ENCODE measurements at places on chromosomes 7 and 10.
A peak's percentile ranks its signal among the peaks of the same experiment; 100 is the strongest.

DNA sequence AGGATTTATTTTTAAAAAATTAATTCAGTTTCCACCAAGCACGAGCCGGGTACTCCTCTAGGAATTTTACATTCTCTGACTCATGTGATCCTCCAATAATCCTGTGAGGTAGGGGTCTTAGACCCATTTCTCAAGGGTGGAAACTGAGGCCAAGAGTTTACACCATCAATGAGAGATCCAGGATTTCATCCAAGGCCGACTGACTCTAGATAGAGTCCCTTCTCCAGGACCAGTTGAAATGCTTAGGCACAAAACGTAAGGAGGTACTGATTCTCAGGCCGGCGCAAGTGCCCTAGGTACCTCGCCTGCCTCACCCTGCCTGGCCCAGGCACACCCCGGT is 95.7 kb upstream of the DUSP5 start:
- DNase-seq, result no peak

- no peak for DNase-seq
Observed at GRCh38 chr7:28166982-28167715, 13.4 kb downstream of the JAZF1 start.

DNA sequence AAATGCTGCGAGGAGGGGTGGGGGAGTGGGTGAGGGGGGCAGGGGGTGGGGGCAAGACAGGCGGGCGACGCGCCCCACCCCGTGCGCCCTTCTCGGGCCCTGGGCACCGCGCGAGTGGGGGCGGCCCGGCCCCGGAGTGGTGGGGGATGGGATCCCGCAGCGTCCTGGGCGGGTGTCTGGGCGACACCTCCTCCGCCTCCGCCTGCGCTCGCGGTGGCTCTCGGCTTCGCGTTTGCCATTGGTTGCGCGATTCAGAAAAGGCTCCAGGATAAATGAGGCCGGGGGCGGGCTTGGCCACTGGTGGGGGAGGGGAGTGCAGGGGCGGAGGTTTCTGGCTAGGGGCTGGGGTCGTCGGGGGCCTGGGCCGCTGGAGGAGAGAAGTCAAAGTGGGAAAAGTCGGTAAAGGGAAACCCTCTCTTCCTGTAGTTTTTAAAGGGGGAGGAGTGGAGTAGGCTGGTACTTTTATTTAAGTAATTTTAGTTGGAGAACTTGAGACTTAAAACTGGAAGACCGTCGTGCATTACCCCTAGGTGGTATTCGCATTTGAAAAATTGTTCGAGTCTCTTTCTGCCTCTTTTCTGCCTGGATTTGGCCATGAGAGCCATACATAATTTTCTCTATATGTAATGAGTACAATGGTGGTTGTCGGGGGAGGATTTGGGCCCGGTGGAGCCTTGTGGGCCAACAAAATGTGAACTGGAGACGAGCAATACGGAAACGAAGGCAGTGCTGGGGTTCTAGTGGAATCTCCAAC is 992 bp upstream of the IGF2BP3 start:
- DNase-seq, result no peak

- no peak for DNase-seq
Observed at GRCh38 chr10:22625516-22626290, 88.7 kb downstream of the PIP4K2A start.

- DNase-seq, result no peak
Observed at GRCh38 chr7:102935450-102936115, 22.8 kb downstream of the LRRC17 start.

GRCh38 chr7:105581066-105581811 is at the start of gene EFCAB10:
TSS of gene EFCAB10 (minus strand) at chr7:105581493. CDS start at chr7:105581463, 30 bp downstream.
- DNase-seq, result peak; percentile 50

DNA sequence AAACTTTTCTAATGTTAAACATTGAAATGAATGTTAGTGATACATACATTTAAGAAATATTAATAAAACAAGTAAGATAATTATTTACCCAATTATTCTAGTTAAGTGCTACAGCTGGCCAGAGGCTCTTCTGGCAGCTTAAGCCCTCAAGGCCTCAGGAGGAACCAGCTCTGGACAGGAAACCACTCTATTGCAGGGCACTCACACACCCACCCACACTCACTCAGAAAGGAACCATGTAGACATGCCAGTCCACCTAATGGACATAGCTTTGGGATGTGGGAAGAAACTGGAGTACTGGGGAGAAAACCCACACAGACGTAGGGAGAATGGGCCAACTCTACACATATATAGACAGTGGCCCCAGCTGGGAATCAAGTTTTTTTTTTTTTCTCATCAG is 28.2 kb downstream of the UMAD1 start:
- no peak for DNase-seq

DNA sequence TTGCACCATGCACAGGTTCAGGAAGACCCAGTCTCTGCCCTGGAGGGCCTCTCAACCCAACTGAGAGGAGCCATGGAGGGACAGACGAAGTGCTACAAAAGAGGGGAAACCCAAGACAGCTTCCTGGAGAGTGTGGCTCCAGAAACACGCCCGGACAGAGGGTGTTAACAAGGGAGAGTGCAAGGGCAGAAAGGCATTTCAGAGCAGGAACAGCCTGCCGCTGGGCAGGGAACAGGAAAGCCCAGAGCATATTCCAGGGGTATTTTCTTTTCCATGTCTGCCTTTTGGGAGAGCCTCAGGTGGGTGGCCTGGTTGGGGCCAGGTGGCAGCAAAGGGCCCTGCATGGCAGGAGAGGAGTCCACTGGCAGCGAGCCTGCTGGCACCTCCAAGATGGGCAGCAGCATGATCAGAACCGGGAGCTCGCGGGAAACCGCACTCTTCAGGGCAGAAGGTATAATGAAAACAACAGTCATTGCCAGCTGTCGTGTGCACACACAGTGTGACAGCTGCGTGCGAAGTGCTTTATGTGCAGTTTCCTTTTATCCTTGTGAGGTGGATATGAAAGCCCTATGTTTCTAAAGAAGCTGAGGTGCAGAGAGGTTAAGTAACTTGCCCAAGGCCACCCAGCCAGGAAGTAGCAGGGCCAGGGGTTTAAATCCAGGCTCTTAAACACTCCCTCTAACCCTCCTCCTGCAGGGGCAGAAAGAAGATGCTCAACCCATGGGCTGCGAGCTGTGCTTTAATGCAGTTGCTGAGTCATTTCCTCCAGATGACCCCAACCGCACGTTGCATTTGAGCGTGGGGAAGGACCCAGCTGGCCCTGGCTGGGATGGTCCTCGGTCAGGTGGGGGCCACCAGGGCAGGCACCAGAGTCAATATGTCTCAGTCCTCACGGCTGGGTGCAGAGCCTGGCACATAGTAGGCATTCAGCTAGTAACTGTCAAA is 128.6 kb downstream of the OAT start:
- peak; percentile 85 for DNase-seq

DNA sequence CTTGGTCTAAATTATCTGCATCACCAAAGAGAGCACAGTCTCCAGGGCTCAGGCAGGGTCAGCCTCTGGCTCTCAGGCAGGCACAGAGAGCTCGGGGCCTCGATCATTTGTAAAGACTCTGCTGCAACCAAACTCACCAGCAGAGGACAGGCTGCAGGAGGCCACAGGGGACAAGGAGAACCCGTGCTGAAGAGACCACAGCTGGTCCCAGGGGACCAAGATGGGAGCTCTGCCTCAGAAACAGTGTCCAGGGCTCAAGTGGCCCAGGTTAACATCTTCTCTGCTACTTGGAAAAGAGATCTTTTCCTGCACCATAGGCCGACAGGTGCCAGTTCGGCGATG is 543.2 kb downstream of the PTPRN2 start:
- no peak for DNase-seq

- no peak for DNase-seq
Observed at GRCh38 chr10:131811630-131812403, 89.0 kb upstream of the PPP2R2D start.

DNA sequence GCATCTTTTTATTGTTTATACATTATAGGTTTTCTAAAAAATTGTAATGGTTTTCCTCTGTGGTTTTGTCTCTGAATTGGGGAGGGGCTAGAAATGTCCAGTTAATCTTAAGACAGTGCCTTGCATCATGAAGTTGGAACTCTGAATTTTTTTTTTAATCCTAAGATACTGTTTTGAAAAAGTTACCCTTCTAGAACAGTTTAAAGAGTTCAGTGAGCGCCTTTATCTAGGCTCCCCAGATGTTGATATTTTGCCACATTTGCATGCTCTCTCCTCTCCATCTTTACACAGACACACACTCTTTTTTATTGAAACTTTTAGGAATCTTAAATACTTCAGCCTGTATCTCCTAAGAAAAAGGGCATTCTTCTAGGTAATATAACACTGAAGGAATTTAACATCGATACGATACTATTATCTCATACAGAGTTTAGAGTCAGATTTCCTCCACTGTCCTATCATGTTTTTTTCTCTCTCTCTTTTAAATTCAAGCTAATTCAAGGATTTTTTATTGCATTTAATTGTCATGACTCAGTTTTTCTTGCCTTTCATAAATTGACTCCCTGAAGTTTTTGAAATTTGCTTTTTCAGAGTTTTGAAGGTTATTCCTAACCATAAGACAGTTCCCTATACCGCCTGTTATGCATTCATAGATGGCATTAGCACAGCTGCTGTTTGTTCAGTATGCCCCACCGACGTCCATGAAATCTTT is 31.5 kb downstream of the PRKAR2B start:
- no peak for DNase-seq

GRCh38 chr10:3635697-3636096 is 149.3 kb downstream of the KLF6 start:
- no peak for DNase-seq

GRCh38 chr10:51685768-51686167 is 13.6 kb downstream of the CSTF2T start:
- DNase-seq, result no peak

GRCh38 chr7:101494602-101495329 is 132.1 kb downstream of the COL26A1 start:
- no peak for DNase-seq

DNA sequence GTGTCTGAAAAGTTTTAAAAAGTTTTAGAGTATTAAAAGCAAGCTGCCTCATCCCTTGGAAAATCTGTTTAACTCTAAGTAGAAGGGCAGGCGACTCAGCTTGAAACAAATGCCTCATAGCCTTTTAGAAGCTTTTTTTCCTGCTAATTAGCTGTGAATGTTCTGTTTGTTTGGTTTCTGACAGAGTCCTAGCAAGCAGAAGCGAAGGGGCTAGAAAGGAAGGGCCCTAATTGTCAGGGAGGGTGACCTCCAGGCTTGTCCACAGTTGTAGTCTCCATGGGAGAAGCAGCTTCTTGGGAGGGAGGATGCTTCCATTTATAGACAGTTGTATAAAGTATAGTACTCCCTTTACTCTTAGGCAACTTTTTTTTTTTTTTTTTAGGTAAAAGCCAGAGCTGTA is 90.9 kb downstream of the DNAJC1 start:
- DNase-seq, result no peak

DNA sequence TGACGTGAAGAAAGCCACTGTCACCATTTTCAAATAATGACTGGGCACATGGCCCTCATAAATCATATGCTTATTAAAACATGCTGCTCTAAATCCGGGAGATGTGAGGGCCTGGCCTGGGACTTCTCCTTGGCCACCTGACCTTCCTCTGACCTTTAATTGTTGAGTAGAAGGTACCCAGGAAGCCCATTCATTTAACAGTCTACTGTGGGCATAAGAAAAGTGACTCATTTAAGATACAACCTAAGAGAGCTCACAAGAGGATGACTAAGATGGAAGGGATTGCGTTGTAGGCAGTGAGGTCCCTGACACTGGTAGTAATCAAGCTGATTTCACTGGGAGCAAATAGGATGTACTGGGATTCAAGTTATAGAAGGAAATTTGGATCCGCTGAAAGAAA is 203.4 kb upstream of the GPR26 start:
- DNase-seq, result no peak

- peak; percentile 38 for DNase-seq
Observed at GRCh38 chr10:77531441-77532001, 106.1 kb downstream of the KCNMA1 start.

DNA sequence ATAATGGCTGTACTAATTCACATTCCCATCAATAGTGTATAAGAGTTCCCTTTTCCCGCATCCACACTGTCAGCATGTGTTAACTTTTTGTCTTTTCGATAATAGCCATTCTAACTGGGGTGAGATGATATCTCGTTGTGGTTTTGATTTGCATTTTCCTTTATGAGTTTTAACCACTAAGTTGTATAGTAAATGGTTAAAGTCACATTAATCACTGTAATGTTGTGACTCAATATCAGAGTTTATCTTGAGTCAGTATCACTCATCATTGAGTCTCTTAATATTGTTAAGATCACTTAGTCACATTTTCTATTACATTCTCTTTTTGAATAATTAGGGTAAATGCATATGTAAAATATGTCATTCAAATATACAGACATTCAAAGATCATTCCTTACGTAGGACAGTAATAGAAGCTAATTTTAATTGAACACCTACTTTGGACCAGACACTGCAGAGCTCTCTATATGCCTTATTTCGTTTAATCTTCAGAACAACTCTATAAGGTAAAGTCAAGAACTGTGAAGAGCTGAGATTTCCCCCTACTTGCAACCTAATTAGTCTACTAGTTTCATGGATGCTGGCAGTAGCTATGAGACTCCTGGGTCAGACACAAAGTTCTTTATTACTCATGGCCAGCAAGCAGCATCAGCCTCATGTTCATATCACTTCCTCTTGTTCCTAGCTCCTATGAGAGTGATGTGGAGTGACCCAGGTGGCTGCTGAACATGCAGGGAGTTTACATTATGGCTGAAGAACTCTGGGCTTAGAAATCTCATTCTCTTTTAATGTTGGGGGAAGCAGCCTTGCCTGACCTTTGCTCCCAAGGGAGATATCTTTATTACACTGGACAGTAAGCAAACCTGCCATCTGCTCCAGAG is 30.5 kb downstream of the CREB5 start:
- no peak for DNase-seq

GRCh38 chr10:7488418-7488829 is 77.6 kb upstream of the SFMBT2 start:
- no peak for DNase-seq

GRCh38 chr7:113084496-113085172 is 2.0 kb downstream of the GPR85 start:
- no peak for DNase-seq

DNA sequence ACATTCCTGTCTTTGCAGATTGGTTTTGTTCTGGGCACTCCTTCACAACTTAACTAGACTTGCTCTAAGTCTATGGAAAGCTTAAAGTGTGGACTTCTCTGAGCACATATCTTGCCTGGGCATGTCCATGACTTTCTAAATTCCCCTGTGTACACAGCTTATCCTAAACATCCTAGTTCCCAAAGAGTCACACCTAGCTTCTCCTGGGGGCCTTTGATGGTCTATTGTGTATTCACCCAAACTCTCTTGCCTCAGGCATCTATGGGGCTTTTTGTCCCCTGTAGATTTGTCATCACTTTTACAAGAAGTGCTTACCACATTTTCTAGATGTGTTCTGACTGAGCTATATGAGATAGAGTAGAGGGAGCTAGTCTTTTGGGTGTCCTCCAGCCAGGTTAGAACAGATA is 12.2 kb upstream of the ZNF488 start:
- DNase-seq, result no peak
